Mesothelial cell of epicardium (in vitro differentiated cells): ENCODE measurements at places on chromosomes 16 and 17. TPM values are rescaled to one million over a fixed set of nuclear protein-coding genes. Genes with fewer than 3 reads are reported as not detected.

The HIGD1B gene
- 0.57 TPM in 1 of 3 replicates, not detected in the others for total RNA-seq

The CLEC18A gene
- 2.2 to 2.4 TPM (median 2.4 TPM) in 3 replicates for total RNA-seq

The PIK3R5 gene
- total RNA-seq, result 0.18 to 0.27 TPM (median 0.25 TPM) in 3 replicates

The CCL4 gene
- not detected in 3 replicates for total RNA-seq

The CA7 gene
- not detected in 3 replicates for total RNA-seq

The KRTAP4-4 gene
- not detected in 3 replicates for total RNA-seq

The TSPAN10 gene
- total RNA-seq, result 2.9 to 3.7 TPM (median 3.1 TPM) in 3 replicates

The MRPL45 gene
- total RNA-seq, result 39.9 to 42.9 TPM (median 41.9 TPM) in 3 replicates

The HBA1 gene
- total RNA-seq, result not detected in 3 replicates

The ARHGDIG gene
- 3.6 to 4.8 TPM (median 4.7 TPM) in 3 replicates for total RNA-seq

DNA sequence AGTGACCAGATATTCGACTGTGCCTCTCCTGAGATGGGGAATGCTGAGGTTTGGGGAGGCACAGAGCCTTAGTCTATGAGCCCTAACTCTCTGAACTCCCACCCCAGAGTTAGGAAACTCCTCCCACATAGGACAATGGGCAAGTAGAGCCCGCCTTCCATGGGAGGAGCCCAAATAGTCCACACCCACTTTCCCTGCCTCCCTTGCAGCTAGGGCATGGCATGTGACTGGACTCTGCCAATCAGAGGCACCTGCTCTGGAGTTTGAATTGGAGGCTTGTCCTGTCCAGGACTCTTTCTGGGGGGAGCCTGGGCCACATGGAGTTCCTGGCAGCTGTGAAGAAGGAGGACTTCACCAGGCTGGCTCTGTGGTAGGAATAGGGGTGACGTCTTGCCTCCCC, 48.4 kb downstream of the SOCS1 start:
- no peak for DNase-seq

DNA sequence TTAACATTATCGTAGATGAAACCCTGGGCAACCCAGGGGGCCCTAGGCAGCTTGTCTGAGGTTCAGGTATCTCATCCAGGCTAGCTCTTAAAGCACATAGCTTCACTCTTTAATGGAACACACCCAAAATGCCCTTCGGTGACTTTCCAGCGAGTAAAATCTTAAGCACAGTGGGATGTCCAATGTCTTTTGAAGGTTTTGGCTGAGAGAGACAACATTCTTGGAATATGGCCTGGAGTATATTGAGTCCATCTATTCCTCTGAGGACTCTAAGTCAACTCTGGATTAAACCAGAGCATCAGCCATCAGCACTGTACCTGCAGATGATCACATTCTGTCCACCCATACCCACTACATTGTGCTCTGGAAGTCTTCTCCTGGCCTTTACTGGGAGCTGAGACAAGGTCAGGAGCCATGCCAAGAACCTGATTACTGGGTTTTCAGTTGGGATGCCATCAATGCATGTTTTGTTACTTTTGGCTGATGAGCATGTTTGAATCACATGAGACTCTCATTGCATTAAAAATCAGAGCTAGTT, 63.4 kb upstream of the CDH11 start:
- DNase-seq, result no peak

DNA sequence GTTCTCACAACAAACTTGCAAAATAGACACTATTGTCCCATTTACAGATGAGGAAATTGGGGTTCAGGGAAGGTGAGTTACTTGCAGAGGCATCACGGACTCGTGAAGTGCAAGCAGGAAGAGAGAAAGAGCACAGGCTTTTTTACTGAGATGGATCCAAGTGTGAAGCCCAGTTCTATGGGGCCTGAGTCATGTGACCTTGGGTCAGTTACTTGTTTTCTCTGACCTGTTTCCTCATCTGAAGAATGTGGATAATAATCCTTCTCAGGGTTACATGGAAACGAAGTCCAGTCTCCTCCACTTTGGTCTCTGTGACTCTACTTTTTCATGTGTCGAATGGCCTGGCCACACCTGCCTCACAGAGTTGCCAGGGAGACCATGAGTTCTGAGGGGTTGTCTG, 134.4 kb downstream of the SPACA3 start:
- no peak for DNase-seq

DNA sequence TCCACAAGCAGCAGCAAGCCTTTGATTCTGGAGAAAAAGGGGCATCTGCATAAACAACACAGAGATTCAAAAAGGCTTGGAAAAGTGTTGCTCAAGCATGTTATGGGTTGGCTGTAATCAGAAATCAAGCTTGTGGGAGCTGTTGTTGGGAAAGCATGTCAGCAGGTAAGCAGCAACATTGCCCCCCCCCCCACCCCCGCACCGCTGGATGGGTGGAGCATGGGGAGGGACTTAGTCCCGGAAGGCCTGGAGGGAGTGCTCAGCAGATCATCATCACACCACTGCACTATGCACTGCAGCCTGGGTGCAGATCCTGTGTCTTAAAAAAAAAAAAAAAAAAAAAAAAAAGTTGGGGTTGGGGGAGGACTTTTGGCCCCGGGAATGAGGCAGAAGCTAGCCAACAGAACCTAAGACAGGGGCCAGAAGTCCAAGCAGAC, 16.8 kb upstream of the AKAP1 start:
- DNase-seq, result no peak

DNA sequence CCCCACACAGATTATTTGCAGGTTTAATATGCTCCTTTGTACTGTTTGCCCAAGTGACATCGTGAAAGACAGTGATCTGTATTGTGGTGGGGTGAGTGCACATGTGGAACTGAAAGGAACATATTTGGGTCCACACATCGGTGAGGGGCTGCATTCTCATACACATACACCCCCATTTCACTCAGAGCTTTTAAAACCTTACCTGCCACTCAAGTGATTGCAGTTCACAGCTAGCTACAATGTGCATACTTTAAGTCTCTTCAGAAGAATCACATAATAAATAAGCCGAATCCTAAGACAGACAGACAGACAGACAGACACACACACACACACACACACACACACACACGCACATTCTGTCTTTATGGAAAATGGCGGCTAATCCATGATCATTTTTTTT, 102.6 kb downstream of the AATF start:
- DNase-seq, result no peak

DNA sequence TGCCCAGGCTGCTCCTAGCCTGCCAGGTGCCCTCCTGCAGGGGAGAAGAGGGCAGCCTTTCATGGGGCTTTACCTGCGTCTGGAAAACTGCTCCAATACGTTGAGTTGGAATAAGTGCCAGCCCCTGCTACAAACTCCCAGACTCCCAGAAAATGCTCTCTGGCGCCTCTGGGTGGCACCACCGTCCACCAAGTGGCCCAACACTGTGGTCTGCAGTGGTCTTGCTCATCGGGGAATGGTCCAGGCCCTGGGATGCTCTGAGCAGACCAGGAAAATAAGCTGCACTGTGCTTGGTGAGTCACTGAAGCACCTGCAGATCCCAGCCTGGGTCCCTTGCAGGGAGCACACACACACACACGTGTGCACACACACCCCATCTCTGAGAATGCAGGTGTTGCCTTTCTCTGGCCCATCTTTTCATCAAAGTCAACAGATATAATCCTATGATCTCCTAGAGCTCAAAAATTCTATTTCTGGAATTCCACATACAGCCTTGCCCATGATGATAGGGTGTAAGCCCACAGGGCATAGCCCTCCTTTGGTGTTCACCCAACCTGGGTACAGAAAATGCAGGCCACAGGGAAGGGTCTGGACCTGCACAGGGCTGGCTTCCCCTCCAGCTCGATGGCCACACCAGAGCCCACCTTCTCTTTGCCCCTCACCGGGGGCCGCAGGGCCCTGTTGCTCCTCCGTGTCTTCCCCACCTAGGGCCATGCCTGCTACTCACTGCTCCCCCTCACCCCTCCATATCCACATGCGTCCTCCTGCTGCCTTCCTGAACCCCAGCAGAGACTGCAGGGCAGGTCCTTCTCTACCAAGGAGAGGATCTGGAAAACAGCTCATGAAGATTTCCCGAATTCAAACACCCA, 20.5 kb downstream of the CDIP1 start:
- no peak for DNase-seq

DNA sequence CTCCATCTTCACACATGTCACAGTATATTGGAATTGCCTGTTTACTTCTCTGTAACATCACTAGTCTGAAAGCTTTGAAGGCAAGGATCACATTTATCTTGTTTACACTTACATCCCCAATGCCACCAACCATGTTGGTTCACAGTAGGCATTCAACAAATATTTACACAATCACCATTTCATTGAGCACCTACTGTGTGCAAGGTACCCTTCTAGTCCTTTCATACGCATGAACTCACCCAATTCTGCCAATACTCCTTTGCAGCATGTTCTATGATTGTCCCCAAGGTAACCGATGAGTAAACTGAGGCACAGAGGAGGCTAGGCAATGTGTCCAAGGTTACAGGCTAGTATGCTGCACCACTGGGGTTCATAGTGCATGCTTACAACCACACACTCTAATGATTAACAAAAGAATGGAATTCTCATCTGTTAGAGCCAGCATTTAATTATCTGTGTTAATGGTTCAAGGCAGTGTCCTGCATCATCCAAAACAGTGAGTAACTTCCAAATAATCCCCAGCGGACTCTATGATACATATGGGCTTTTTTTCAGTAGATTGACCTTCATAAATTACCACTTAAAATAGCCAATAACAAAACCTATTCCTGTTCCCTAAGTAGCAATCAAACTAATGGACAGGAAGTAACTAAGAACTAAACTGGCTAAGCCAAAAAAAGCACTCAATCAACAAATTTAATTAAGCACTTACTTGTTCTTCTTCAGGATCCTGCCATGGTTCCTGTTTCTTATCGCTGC, 364.5 kb upstream of the XYLT1 start:
- no peak for DNase-seq

- DNase-seq, result no peak
Observed at GRCh38 chr17:75155191-75155601, 884 bp upstream of the JPT1 start.

DNA sequence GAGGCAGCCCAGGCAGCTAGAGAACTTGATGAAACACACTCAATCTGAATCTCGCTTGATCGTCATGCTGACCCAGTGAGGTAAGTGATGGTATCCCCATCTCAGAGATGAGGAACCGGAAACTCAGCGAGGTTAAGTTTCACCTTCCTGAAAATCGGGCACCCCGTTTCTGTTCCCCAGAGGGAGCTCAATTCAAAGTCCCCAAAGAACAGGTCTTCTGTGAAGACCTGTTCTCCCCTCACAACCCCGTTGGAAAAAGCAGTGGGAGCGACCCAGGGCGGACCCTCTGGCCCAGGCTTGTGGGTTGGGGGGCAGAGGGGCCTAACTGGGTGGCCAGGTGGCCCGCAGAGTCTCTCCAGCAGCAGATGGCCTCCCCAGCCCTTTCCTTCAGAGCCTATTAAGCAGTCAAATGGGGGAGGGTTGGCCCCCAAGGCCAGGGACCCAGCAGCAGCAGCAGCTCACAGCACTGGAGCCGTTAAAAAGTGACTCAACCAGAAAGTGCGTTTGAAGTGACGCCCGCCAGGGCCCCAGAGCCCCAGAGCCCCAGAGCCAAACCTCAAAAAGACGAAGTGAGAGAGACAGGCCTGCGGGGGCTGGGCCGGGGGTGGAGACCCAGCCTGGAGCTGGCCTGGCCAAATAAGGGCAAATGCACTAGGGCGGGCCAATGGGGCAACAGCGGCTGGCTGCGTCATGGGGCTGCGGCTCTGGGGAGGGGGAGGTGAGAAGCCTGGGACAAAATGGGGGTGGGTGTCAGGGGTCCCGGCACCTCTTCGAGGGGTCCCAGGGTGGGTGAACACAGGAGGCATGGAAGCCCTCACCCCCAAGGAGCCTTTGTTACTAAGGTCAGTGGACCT, 9.2 kb upstream of the TSPOAP1 start:
- no peak for DNase-seq

DNA sequence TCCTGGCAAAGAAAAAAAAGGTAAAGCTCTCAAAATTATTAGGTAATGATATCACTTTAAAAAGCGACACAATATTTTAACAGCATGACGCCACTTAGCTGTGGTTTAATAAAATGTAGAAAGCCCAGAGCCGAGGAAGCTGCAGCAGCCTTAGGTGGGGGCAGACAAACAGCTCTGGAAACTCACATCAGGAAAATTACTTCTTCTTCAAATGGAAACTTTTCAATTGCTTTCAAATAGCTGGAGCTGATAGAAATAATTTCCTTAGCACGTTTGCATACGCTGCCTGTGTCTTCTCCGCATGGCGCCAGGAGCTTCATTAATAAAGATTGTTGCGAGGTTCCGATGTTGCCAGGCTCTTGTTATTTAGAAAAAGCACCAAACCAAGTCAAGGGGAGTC, 835.3 kb upstream of the EEF2KMT start:
- no peak for DNase-seq

DNA sequence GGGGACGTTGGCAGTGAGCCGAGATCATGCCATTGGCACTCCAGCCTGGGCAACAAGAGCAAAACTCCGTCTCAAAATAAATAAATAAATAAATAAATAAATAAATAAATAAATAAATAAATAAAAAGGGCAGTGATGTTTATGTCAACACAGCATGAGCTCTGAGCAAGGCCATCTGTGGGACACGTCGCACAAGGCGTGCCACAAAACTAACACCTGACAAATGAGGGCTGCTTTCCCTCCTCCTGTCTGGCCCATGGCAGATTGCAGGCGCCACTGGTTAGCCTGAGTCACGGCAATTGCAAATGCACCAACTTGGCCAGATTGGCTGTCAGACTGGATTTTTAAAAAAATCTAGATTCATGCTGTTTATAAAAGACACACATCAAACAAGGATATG, 25.9 kb upstream of the SPNS3 start:
- DNase-seq, result no peak

DNA sequence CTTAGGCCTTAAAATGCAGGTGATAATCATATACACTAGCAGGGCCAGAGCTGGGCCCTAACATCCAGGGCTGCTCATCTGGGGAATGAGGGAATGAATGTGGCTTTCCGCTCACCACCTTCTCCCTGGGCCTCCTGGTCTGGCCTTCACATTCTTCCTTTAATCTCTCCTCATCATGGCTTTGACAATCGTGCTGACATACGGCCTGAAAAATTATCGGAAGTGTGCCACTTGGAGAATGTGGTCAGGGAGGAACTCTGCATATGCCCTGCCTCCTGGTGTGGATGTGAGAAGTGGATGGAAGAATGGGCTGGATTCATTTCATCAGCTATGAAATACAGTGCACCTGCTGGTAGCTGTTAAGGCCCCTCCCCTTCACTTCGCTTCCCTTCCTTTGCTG, 2.4 kb downstream of the WSCD1 start:
- DNase-seq, result no peak

DNA sequence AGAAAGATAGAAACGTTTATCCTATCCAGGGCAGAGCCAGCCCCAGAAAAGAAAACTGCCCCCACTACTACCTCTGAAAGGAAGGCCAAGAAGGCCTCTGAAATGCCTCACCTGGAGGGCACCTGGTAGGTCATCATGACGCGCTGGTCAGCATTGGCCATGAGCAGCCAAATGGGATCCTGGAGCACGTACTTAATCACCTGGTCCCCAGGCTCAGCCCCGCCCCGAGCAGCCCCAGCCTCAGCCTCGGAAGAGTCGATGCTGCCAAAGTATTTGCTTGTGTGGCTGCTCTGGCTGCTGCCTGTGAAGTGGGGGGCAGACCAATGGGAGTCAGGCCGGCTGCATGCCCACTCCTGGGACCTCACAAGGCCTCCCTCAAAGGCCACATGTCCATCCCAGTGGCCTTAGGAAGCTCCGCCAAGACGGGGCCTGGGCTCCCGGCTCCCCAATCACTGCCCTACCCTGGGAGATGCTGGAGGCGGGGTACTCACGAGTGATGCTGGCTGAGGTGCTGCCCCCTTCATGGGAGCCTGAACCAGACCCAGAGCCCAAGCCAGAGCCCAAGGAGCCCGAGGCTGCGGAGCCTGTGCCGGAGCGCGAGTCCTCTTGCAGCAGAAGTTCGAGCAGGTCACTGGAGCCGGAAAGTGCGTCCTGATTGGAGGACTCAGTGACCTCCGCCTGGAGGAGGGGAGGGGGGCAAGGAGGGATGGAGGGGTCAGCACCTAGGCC, 9.9 kb downstream of the PER1 start:
- no peak for DNase-seq

- DNase-seq, result no peak
Observed at GRCh38 chr16:86018487-86018886, 119.5 kb downstream of the IRF8 start.
